ENCODE measurements at places on chromosomes 6 and 20.

GRCh38 chr20:15618912-15619311, 954.3 kb downstream of the KIF16B start:
- DNase-seq, result no peak

GRCh38 chr6:429515-430121, 38.1 kb downstream of the IRF4 start:
- no peak for DNase-seq

DNA sequence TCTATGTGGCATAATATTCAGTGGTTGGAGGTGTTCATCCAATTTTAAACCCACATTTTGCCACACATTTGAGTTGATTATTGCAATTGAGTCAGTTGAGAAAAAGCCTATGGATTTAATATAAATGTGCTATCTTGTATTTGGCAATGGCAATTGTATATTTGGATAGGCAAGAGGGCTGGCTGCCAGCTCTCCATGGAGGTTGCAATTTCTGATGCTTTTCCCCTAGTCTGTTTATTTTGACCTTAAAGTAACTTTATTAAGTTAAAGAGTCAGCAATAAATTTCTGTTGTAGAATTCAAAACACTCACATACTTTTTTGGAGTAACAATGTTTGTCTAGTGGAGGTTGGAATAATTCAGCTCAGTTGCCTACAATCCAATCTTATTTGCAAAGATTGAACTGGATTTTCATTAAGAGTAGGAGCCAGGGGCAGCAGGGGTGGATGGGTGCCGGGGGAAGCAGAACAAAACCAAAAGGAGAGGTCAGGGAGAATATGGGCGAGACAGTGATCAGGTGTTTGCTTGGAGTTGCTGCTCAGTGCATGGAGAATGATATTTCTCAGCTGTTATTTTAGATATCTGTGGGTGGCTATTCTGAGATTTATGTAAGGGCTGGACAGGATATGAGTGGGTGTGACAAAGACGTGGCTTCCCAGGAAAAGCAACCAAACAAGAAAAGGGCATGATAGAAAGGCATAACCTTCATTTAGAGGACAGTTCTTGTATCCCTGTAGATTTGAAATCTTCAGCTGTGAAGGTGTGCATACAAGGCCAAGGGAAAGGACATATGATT, 163.0 kb downstream of the HDGFL1 start:
- DNase-seq, result no peak

- no peak for DNase-seq
Measured at GRCh38 chr20:24699321-24700165, 230.1 kb downstream of the SYNDIG1 start.

GRCh38 chr6:37699138-37699766, 1.6 kb upstream of the MDGA1 start:
- peak; percentile 68 for DNase-seq

DNA sequence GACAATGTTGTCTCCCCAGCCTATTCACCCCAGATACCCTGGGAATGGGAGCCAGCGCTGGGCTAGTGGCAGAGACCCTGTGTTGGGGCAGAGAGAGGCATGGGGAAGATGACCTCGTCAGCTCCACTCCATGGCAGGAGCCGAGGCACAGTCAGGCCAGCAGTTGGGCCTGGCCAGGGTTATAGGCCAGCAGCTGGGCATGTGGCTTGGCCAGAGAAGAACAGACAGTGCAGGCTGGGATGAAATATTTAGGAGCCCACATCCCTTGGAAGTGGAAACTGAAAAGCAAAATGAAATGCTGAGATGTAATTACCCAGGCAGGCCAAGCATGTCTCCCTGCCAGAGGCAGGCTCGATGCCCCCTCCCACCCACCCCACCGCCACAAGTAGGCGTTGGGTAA, 70.0 kb downstream of the GRM4 start:
- no peak for DNase-seq

DNA sequence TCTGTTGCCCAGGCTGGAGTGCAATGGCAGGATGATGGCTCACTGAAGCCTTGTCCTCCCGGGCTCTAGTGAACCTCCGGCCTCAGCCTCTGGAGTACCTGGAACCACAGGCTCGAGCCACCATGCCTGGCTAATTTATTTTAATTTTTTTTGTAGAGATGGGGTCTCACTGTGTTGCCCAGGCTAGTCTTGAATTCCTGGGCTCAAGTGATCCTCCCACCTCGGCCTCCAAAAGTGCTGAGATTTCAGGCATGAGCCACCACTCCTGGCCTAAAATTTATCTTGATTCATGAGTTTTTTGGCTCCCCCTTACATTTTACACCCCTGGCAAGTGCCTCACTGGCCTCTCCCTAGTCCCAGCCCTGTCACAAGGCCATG, 2.5 kb upstream of the SLC29A1 start:
- no peak for DNase-seq

DNA sequence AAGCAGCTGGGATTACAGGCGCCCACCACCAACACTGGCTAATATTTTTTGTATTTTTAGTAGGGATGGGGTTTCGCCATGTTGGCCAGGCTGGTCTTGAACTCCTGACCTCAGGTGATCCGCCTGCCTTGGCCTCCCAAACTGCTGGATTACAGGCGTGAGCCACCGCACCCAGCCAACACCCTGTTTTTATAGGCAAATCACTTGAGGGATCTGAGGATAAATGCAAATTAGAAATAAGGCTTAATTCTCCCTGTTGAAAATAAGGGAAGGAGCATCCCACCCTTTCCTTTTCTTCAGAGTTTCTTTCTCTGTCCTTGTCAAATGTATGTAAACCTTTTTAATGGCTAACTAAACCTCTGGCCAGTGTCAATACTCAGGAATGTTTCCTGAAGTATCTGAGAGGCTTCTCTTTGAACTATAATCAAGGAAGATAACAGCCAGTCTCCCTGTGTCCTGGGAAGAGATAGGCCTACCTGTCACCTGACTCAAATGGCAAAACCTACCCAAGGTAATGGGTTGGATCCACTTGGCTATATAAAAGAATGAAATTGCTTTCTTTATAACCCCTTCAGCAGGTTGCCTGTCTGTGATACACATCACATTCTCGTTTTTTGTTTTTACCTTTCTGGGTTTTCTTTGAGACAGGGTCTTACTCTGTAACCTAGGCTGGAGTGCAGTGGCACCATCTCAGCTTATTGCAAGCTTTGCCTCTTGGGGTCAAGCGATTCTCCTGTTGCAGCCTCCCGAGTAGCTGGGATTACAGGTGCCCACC, 64.5 kb upstream of the TNFAIP3 start:
- DNase-seq, result no peak

GRCh38 chr6:93417421-93418013, 1.8 kb downstream of the EPHA7 start:
- DNase-seq, result no peak

DNA sequence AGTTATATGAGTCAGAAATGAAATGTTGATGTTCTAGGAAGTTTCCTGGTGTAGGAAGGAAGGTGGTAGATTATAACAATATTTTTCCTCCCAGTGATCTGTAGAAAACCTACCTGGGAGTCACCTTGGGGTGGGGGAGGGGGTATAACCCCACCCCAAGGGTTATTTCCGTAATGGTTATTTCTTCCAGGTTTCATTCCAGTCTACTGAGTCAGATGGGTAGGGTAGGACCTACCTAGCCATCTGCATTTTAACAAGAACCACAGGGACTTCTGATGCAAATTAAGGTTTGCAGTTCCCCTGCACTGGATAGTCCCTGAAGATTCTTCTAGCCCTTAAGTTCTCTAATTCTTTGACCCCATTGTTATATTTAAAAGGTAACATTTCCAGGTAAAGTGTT, 88.9 kb downstream of the ARMC2 start:
- DNase-seq, result no peak

DNA sequence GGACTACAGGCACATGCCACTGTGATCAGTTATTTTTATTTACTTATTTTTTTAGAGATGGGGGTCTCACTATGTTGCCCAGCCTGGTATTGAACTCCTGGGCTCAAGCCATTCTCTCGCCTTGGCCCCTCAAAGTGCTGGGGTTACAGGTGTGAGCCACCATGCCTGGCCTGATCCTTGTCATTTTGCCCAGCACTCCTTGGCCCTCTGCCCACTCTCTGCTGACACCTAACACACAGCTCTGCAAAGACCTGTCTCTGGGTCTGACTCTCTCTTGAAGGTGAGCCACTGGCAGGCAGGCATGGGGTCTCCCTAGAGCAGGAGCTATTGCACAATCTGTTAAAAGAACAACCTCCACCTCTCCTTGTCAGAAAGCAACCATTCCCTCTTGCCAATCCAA, 155.6 kb downstream of the ZFP64 start:
- DNase-seq, result no peak

DNA sequence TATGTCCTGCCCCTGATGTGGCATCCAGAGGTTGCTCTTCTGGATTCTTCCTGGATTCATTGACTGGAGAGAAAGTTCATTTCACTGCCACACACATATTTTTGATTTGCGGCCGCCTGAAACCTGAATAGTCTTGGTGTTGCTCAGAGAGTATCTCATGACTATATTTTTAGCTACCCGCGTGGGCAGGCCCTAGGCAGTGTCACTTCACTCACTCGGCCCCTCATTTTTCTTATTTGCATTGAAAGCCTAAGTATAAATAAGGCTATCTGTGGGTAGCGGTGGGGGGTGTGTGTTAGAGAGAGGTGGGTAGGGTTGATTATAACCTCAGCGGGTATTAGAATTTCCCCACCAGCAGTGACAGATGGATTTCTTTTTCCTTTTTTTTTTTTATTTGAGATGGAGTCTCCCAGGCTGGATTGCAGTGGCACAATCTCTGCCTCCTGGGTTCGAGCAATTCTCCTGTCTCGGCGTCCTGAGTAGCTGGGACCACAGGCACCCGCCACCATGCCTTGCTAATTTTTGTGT, 113.5 kb downstream of the JARID2 start:
- no peak for DNase-seq

GRCh38 chr6:22526736-22527135, 42.6 kb upstream of the HDGFL1 start:
- no peak for DNase-seq

GRCh38 chr6:144055121-144055931, 40.0 kb downstream of the SF3B5 start:
- DNase-seq, result no peak

DNA sequence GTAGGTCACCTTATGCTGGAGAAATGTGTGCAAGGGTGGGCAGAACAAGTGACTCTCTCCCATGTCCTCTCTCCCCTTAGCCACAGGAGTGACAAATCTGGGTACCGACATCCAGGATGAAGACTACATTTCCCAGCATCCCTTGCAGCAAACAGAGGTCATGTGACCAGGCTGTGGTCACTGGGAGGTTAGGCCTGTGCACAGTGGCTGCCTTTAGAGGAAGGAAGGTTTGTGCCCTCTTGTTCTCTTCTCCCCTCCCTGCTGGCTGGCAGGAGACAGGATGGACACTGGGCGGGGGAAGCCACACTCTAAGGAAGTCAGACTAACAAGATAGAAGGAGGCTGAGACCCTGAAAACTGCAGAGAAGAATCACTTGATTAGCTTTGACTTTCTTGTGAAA, 360.2 kb downstream of the PREX1 start:
- no peak for DNase-seq

DNA sequence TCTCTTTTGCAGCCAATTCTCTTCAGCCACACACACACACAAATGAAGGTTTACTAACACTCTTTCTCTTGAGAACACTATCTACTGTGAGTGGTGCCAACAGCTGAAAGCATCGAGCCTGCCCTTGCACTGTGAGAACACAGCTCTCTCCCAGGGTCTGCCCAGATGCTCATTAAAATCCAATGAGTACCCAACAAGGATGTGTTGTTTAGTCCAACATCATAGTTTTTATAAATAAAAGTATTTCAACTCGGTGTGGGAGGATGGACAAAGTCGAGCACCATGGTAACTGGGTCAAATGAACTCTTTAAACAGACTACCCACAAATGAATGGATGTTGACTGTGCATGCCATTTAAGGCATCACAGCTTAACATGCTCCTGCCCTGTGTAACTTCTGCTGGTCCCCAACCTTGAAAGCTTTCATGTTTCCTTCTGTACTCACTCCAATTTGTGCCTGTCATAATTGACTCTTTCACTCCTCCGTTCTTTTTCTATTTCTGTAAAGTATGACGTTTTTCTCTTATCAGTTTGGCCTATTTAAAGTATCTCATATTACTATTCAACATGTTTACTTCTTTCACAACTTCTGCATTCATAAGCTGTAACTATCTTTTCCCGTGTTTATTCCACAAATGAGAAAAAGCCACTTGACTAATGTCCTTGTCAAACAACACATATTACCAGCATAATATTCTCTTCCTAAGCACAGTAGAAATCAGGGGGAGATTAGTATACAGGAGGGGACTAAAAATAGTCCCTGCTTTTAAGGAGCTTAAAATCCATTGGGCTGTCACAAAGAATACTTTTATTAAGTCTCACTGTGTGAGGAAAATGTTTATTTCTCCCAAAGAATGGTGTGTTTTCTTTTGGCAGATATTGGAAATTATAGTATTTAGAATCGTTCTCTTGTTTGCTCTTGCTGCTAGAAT, 215.4 kb downstream of the RFPL4B start:
- DNase-seq, result no peak

DNA sequence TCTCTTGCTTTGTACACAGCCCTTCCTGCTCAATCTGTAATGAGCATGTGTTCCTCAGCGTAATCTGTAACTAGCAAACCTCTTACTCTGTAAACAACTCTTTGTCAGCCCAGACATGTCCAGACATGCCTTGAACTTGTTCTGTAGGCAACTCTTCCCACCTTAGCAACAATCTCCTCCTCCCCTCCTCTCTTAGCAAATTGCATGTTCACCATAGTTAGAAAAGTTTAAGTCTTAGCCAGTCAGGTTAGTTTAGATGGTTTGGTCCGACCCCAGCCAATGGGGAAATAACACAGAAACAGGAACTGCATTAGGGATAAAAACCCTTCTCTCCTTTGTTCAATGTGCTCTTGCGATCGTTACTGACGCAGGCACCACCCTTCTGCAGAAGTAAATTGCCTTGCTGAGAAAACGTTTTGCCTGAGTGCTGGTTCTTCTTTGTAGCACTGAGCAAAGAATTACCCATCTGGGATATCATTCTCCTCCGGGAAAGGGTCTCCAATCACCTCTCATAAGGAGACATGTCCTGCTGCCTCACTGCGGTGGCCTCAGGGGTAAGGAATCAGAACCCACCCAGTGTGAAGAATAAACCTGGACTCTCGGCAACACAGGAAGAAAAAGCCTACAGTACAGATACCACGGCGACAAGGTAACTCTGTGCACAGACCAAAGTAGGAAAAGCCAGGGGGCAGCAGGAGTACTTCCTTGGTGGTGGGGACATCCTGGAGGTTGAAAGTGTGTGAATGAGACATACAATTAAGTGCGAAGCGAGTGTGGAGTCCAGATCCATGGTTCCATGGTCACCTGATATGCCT, 26.2 kb downstream of the PLN start:
- DNase-seq, result no peak

DNA sequence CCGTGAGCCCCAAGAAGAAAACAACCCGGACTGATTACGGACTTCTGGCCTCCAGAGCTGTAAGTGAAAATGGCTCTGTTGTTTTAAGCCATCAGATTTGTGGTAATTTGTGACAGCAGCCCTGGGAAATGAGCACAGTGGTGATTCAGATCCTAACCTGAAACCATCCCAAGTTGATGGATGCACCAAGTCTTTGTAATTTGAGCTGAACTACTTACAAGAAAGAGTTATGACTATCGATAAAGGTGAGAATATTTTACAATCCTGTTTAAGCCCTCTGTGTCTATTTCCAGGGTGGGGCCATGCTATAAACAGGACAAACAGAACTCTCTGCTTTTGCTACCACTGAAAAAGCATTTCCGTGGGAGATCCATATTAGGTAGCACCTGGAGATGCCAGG, 19.1 kb upstream of the RIN2 start:
- DNase-seq, result no peak

GRCh38 chr20:2458919-2459499, 11.6 kb downstream of the SNRPB start:
- no peak for DNase-seq

Measured in stimulated activated CD4-positive, alpha-beta T cell treated with anti-CD3 and anti-CD28 coated beads, TNF-alpha, amount 100 ng/mL, for 4 hours (primary cell).